OCI-M1 (cell line): ENCODE measurements at places on chromosomes 2 and 18.

GRCh38 chr2:20213651-20214565 lies 11.0 kb downstream of the SDC1 start:
- peak; percentile 15 for DNase-seq

- no peak for DNase-seq
Observed at GRCh38 chr18:11981543-11982366, 448 bp downstream of the IMPA2 start.

DNA sequence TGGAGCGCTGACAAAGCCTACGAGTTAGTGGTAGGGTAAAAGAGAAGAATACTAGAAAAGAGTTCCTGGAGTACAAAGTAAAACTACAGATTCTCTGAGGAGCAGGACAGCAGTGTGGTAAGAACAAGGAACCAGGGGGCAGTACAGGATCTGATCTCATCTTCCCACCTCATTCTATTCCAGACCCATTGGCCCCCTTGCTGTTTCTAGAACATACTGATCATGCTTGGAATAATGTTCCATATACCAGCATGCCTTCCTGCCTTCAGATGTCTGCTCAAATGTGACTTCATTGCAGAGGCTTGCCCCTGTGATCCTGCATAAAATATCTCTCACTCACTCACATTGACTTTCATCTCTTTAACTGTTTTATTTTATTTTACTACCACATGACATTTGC lies 19.3 kb downstream of the MSGN1 start:
- DNase-seq = no peak

GRCh38 chr2:216959433-216959832 lies 99.6 kb upstream of the TNP1 start:
- DNase-seq = no peak

DNA sequence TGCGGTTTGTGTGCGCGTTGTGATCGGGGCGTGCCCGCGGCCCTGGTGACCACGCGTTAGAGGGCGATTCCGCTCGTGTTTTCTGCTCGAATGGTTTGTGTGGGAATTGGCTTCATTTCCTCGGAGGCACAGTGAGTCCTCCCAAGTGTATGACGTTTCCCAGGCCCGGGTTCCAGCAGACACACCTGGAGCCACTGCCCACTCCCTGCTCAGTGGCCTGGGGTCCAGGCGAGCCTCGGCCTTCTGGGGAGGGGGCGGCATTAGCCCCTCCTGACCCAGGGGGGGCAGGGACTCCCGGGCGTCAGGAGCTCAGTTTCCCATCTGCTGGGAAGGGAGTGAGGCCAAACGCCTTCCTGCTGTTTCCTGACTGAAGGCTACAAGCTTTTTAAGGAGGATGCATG lies 92.1 kb downstream of the NFATC1 start:
- no peak for DNase-seq

GRCh38 chr2:151904807-151905206 lies 76.6 kb upstream of the ARL5A start:
- peak; percentile 49 for DNase-seq

DNA sequence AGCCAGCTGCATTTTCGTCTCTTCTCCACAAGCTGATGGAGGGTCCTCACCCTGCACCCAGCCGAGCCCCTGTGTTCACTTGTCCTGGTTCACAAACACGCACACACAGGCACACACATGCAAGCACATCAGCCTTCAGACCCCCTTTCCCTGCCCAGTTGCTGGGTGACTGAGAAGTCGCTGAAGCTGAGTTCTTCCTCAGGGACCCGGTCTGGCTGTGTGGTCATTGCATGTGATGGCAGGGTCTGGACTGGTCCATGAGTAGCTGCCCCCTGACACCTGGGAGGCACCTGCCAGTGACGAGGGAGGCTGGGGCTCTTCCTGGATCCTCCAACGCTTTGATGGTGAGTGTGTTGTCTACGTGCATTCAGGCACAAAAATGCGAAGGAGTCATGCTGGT lies 546.1 kb upstream of the SALL3 start:
- no peak for DNase-seq

DNA sequence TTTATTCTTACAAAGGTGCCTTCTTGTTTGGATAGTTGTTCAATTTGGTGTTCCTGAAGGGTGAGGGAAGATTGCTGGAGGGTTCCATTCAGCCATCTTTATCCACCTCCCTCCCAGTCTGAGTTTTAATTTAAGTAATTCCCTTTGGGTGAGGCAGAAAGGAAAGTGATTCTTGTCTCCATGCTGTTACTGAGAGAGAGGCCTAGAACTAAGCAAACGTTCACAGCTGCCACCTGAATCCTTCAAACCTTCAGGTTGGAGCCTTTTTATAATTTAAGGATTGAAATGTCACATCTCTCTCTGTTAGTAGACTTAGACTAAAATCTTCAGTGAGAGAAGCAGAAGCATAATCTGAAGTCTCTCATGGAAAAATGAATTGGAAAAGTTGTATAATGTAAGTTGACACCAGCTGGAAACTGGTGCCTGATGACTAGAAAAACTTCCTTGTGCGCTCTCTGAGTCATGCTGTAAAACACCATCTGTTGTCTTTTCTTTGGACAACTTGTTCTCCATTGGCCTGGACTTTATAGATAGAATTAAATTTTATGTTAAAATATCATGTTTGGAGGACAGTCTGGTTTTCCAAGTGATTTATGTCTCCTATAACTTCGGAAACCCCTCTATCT lies 14.6 kb downstream of the STRADB start:
- no peak for DNase-seq

- DNase-seq = no peak
Observed at GRCh38 chr2:31270131-31270530, 36.2 kb downstream of the EHD3 start.
